GM12865 (cell line): ENCODE measurements at places on chromosomes 1 and 21.

DNA sequence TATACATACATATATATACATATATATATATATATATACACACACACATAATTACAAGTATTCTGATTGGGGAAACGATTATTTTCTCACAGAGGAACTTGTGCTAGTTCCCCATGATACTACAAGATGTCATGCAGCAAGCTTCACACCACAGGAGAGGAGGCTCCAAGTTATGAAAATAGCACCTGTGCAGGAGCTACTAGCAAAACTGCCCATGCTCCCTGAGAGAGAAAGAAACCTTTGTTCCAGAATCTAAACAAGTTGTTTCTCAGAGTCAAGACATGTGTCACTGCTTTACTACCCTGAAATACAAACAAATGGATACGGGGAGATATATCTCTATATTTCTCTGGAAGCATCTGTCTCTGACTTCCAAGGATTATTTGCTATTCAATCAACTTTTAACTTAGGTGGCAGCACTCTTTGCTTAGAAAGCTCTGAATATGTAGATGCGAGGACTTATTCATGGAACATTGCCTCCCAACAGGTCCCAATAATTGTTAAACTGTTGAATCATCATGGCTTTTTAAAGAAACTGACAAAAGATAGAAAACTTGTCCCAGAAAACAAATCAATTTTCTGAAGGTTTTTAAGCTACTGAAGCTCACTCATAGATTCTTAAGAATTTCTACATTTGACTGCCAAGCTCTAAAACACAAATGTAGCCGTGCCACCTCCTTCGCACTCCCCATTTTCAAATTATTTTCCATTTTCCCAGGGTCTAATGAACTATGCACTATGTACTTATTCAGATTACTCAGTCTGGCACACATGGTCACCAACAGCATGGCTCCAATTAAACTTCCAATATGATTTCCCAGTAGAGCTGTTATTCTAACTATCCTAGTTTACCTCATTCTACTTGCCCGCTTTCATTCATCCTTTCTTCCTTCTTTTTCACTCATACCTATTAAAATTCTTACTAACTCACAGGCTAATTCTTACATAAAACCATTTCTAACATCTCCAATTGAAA lies 929.1 kb downstream of the LTN1 start:
- no peak for DNase-seq

DNA sequence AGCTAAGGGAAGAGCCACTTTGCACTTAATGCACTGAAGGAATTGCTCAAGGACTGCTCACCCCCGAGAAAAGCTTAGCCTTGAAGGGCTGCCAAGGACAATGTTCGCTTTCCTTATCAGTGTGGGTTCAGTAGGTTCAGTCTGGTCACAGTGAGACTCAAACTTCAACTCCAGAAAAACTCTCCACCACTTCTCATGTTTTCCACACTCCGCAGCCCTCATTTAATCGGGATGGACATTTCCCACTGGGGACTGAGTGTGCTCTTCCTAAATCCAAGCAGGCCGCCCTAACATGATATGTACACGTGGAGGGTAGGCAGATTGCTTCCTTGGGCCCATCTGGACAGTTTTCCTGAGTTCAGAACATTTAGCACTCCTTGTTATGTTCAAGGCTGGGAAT lies 19.5 kb downstream of the SUSD4 start:
- DNase-seq = no peak

DNA sequence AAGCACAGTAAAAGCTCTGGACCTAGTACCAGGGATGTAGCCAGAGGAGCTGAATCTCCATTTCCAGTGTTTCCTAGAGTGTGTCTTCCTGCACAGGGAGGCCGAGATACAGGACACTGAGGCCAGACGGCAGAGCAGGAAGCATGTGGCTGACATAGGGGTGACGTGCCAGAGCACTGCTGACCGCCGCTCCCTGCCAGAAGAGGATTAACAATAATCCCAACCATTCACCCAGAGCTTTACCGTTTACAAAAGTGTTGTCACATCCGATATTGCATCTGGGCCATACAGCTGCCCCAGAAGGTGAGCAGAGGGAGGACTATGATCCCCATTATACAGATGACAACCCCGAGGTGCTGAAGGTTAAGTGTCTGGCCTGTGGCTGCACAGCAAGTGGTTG lies 5.8 kb upstream of the CLDN19 start:
- DNase-seq = no peak

GRCh38 chr1:32636914-32637645 lies 13.3 kb downstream of the ZBTB8OS start:
- no peak for DNase-seq

GRCh38 chr21:37072274-37072987 lies 440 bp downstream of the PIGP start:
- no peak for DNase-seq
